B cell (primary cell): ENCODE measurements at places on chromosomes 7 and 10. TPM values are rescaled to one million over a fixed set of nuclear protein-coding genes. Genes with fewer than 3 reads are reported as not detected.

Gene UBTD1
- 1.7 and 1.8 TPM in 2 replicates for total RNA-seq

DNA sequence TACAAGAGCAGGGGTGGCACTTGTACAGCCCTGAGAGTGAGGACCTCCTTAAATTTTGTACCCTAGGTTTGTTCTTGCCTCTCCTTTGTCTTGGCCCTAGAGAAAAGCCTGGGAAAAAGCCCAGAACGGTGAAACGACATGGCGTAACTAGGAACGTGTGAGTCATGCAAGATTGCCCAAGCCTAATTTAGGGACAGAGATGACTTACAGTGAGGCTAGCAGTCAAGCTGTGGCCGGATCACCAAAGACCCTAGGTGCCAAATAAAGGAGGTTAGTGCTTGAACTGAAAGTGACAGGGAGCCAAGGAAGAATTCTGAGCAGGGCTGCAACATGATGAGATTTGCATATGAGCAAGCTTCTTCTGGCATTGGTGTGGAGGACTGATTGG lies 25.1 kb downstream of the TBXAS1 start:
- DNase-seq = no peak

- DNase-seq = no peak
These were observed 84.3 kb upstream of the SORCS3 start for GRCh38 chr10:104556831-104557230.

GRCh38 chr10:34666008-34666704 lies 148.9 kb downstream of the PARD3 start:
- no peak for DNase-seq

GRCh38 chr10:21502348-21502740 lies 23.1 kb downstream of the SKIDA1 start:
- no peak for DNase-seq

Gene RADIL
- total RNA-seq = not detected in 2 replicates

- DNase-seq = no peak
These were observed 22.3 kb upstream of the C10orf95 start for GRCh38 chr10:102473445-102474331.

DNA sequence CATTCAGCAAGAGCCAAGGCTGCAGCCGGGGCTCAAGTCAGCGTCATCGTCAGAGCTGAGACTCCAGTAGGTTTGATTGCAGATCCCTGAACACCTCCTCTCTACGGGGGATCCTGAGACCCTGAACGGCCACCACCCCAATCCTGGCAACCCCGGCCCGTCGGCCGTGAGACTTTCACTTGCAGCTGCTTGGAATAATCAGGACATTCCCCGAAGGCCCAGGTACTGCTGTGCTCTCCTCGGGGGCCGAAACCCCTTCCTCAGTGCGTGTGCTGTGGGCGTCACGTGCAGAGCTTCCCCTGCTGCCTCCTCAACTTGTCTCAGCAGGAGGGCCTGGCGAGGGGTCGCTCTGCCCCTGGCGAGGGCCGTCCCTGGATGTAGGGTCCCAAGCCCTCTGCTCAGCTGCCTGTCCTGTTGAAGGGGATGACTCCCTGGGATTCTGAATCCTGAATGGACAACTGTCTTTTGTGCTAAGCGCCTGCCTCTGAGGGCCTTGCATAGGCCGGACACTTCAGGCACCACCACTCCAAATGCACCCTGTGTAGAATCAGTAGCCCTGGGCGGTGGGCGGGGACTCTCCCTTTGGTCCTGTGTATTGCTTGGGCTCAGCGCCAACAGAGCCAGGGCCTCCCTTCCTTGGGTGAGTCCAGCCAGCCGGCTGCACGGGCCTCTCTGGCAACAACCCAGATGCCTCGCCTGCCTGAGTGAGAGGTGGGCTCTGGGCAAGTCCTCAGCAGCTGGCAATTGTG lies 63.8 kb upstream of the EBF3 start:
- no peak for DNase-seq

DNA sequence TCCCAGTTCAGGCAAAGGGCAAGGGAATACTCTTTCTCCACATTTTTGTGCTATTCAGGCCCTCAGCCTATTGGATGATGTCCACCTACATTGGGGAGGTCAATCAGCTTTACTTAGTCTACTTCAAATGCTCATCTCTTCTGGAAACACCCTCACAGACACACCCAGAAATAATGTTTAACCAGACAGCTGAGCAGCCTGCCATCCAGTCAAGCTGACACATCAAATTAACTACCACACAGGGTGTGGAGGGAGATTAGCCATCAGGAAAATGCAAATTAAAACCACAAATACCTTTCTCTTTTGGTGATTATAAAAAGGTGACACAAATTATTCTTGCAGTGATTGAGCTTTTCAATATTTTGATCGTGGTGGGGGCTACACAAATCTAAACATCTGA lies 74.7 kb upstream of the FZD8 start:
- DNase-seq = no peak

Gene ANKRD1
- not detected in 2 replicates for total RNA-seq

DNA sequence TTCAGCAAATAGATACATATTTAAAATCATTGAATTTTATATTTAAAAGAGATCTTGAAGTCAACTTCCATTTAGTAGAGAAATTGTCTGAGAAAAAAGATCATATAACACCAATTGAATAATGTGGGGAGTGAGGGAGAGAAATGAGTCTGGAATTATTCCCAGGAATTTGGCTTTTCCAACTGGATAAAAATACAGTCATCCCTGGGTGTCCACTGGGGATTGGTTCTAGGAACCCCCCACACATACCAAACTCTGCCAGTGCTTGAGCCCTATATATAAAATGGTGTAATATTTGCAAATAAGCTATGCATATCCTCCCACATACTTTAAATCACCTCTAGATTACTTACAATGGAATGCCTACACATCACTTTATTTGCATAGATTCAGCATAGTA lies 162.8 kb upstream of the SEMA3C start:
- DNase-seq = no peak

Gene LRCH4
- total RNA-seq = 288 and 289 TPM in 2 replicates

GRCh38 chr7:20193873-20194272 lies 23.3 kb downstream of the MACC1 start:
- no peak for DNase-seq

Gene SPDYE2B
- not detected in 2 replicates for total RNA-seq

GRCh38 chr7:110593355-110593754 lies 497.6 kb upstream of the LRRN3 start:
- no peak for DNase-seq

Gene CTTNBP2
- 0.27 TPM in 2 replicates for total RNA-seq

GRCh38 chr10:104300736-104301292 lies 31.8 kb downstream of the GSTO2 start:
- DNase-seq = no peak

- no peak for DNase-seq
These were observed 587.9 kb upstream of the GALNT17 start for GRCh38 chr7:70544016-70544415.

- no peak for DNase-seq
These were observed 35.6 kb upstream of the DGKB start for GRCh38 chr7:14938181-14938580.

Gene PCGF5
- total RNA-seq = 102 TPM in 2 replicates

GRCh38 chr7:20328027-20328426 lies 2.7 kb upstream of the ITGB8 start:
- DNase-seq = no peak

Gene MLLT10
- total RNA-seq = 66.5 and 70.5 TPM in 2 replicates

DNA sequence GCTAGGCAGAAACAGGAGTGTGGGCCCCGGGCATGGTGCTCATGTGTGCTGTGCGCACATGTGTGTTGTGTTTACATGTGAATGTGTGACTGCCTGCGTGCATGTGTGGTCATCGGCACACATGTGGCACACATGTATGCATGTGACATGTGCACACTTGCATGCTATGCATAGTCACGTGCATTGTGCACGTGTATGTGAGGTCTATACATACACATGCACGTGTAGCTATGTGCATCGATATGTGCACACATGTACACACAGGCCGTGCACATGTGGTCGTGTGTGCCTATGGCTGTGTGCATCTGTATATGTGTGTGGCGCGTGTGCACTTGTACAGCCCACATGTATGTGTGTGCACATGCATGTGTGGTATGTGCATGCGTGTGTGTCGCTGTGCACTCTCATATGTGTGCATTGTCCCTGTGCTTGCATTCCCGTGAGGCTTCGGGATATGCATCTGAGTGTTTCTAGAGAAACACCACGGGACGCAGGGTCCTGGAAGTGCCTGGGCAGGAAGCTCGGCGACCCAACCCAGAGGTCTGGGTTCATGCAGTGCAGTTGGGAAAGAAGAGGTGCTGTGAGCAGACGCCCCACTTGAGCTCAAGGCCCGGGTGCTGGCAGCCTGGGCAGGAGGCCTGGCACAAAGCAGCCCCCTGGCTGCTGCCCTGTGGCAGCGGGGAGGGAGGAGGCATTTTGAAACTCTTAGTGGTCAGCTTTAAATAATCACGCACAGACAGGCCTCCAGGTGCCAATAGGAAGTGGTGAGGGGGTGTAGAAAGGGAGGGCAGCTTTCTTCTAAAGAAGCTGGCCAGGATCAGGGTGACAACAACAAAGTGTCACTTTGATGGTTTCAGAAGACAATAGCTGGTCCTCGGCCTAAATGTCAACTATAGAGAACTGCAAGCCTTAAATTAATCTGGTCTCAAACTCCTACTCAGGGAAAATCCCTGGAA lies 410.0 kb upstream of the MGMT start:
- no peak for DNase-seq

Gene CISD1
- 6.3 and 7.3 TPM in 2 replicates for total RNA-seq

DNA sequence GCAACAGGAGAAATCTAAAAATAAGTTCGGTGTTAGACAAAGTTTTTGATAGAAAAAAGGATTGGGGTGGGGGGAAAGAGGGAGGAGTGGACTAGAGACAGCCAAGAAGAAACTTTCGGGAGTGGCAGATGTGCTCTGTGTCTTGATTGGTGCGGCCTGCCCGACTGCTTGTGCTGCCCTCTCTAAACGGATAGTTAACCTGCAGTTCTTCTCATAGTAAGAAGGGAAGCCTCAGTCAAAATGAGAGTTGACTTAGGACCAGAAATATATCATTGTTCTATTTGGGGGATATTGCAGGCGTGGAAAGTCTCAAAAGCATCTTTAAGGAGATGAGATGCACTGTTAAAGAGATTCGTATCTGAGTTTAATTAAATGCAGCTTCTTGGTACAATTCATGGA lies 39.3 kb downstream of the UBE3C start:
- no peak for DNase-seq

DNA sequence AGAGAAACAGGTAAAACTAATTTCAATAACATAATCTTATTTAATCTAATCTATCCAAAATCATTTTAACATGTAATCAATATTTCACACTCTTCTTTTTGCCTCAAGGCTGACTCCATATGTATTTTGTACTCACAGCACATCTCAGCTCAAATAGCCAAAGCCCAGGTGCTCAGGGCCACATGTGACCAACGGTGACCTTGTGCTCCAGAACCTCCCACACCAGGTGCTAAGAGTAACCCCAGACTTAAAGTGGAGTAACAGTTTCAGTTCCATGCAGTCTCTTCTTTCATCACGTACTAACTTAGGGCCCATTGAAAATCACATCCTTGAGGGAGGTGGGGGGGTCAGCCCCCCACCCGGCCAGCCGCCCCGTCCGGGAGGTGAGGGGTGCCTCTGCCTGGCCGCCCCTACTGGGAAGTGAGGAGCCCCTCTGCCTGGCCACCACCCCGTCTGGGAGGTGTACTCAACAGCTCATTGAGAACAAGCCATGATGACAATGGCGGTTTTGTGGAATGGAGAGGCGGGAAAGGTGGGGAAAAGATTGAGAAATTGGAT lies 47.3 kb downstream of the NCAPG2 start:
- DNase-seq = no peak

DNA sequence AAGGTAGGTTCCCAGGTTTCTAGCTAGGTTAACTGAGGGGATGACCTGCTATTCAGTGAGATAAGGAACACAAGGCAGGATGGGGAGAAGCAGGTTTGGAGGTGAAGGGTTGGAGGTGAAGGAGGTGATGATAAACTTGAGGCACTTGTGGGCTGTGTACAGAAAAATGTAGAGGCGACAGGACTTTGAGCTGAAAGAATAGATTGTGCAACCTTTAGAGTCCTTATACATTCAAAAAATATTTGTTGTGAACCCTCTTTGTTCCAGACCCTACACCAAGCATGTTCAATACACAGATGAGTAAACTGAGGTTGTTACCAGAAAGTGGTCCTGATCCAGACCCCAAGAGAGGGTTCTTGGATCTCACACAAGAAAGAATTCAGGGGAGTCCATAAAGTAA lies 45.4 kb upstream of the LRGUK start:
- no peak for DNase-seq

Gene RASSF4
- 1.4 and 2.6 TPM in 2 replicates for total RNA-seq

Gene TUBAL3
- total RNA-seq = not detected in 2 replicates

DNA sequence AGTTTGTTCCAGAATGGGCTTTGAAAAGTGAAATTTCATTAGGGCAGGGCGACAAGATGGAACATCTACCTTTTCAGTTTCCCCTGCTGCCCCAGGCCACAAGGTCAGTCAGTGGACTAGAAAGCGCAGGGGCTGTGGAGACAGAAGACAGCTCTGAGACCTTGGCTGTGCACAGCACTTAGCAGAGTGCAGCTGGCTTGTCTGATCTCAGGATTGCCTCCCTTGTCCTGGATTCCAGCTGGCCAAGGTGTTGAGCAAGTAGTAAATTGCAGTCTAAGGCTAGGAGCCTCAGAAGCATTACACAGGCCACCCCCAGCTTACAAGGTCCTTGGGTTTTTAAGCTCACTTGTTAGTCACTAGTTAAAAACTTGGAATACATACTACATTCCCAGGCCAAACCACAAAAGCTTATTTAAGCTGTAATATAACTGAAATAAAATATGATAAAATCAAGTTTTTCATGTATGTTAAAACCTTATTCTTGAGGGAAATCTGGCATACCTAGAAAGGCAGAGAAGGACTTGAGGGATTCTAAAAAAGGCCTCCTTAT lies 67.3 kb upstream of the NPY start:
- DNase-seq = no peak

GRCh38 chr7:111261496-111261895 lies 170.6 kb downstream of the LRRN3 start:
- DNase-seq = no peak

Gene BAMBI
- total RNA-seq = 0.22 and 0.84 TPM in 2 replicates

- DNase-seq = no peak
These were observed 44.7 kb upstream of the PDGFA start for GRCh38 chr7:564176-564865.

GRCh38 chr7:133428876-133429275 lies 176.0 kb downstream of the EXOC4 start:
- no peak for DNase-seq

Gene ATOH7
- not detected in 2 replicates for total RNA-seq

Gene NRCAM
- total RNA-seq = 3.6 and 4.6 TPM in 2 replicates

Gene PTPRN2
- total RNA-seq = 1.5 and 2.0 TPM in 2 replicates

Gene NUTM2E
- total RNA-seq = 0.63 and 1.0 TPM in 2 replicates

Gene GDF2
- total RNA-seq = not detected in 2 replicates

Gene INSYN2A
- total RNA-seq = not detected in 2 replicates

DNA sequence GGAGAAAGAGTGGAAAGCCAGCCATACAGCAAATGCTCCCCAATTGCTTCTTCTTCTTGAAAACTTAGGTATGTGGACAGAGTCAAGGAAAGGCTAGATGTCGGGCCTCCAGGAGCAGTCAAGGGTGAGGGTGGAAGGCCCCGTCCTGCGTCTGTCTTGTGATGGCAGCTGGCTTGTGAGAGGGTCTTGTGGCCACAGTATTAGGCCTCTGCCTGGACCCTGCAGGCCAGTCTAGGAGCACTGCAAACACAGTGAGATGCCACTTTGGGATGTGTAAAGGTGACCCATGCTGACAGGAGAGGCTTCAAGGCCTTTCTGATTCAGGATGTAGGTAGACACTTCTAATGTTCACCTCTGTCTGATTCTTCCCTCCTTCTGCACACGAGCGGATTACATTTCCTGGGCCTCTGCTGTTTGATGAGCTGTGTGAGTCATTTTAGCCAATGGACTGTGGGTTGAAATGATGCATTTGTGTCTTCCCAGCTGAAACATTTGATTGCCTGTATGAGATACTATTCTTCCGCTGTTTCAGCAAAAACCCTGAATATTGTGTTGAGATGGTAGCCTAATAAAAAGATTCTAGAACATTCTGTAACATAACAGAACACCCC lies 135.4 kb downstream of the EMX2 start:
- DNase-seq = no peak
